ENCODE measurements at places on chromosomes 7 and 10.
A peak's percentile ranks its signal among the peaks of the same experiment; 100 is the strongest.

DNA sequence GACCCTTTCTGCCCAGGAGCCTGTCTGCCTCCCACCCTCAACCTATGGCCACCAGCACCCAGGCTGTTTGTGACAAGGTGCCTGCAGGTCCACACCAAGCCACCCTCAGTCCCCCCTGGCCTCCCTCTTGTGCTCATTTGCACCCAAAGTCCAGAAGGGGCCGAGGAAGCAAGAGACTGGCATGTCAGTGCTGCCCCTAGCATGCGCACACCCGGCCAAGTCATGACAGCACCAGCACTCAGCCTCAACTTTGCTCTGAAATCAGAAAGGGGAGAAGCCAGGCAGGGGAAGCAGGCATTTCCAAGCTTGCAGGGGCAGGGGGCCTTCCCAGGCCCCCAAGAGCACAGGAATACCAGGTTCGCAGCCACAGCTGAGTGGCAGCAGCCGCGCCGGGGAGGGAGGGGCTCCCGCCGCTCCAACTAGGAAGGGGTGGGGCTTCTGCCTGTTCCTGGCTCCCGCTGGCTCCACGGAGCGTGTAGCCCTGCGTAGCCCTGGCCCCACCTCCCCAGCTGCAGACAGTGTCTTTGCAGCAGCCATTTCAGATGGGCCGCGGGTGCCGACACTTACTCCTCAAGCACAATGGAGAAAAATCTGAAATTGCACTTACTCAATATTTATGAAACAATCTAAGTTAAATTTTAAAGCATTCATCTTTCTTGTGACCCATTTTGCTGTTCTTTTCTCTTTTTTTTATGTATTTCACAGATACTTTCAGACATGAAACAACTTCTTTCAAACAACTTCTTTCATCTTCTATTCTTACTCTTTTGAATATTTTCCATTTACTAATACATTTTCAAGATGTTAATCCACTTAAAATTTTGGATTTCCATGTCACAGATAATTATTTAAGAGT, 54.9 kb upstream of the ABCB5 start:
- H3K27me3 ChIP-seq = no peaks in the 10 kb centered on the region
- no peak overlapping the region for H3K27ac ChIP-seq
- H3K36me3 ChIP-seq = no peaks in the 10 kb centered on the region
- no peak overlapping the region for H3K4me3 ChIP-seq
- no peak for DNase-seq

DNA sequence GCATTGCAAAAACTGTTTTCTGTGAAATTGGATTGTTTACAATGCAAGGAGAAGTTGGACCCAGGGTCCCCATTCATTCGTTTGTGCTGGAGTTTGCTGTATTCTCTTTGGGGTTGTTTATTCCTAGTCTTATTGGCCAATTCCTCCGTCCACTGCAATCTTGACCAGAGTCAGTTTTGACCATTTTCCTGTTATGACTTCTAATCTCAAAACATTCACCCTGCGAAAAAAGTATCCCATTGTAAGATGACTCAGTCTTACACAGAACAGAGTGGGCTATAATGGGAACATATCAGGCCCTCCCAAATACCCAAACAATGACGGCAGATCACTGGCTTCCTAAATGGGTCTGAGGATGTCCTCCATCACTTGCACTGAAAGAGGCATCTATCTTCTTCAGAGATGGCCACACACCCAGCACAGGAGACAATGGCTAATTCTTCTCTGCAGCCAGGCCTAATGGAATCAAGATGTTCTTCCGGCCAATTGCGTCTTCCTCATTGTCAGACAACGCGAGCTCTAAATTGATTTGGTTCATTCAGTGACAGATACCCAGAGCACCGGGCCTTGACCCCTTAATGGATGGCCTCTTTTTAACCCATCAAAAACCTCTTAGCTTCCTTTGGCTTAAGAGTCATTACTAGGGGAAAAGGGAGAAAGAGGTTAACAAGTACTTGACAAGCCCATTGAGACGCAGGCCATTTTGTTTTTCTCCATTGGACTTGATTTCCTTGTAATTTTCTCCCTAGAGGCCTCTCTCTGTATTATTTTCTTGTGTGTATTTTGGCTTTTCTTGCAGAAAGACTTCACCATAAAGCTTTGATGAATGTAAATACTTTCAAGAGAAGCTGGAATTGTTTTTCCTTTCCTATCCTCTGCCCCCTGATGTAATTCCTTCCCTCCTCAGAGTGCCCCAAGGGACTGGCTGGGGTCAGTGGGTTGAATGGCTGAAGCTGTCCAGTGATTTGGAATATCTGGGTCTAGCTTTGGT, 129.6 kb downstream of the PRPF18 start:
- no peaks in the 10 kb centered on the region for H3K36me3 ChIP-seq
- no peak overlapping the region for H3K4me3 ChIP-seq
- H3K27ac ChIP-seq = no peak overlapping the region
- no peaks in the 10 kb centered on the region for H3K4me1 ChIP-seq

DNA sequence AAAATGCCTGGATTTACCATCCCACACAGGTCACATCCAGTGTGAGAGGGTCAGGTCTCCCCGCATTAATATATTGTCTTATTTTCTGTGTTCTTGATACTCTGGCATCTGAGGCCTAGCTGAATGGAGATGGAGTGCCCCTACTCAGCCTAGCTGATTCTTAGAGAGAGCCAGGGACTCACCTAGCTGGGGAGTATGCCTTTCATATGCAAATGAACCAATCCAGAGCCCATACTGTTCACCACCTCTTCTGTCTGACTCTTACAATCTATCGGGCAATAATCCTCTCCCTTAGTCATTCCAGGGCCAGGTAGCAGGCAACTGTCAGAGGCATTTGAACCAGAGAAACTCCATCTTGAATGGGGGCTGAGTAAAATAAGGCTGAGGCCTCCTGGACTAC, 46.3 kb downstream of the LBX1 start:
- H3K27ac ChIP-seq = no peak overlapping the region
- no peaks in the 10 kb centered on the region for H3K4me1 ChIP-seq
- no peaks in the 10 kb centered on the region for H3K36me3 ChIP-seq
- no peak for DNase-seq
- H3K4me3 ChIP-seq = no peak overlapping the region

- H3K27me3 ChIP-seq = peaks cover 5% of the 10 kb centered on the region
- no peaks in the 10 kb centered on the region for H3K4me1 ChIP-seq
- H3K27ac ChIP-seq = no peak overlapping the region
- no peak for DNase-seq
Measured at GRCh38 chr7:2521952-2522591, 2.5 kb downstream of the LFNG start.

GRCh38 chr10:30645340-30645827, 15.8 kb upstream of the LYZL2 start:
- H3K4me1 ChIP-seq = no peaks in the 10 kb centered on the region
- H3K27ac ChIP-seq = no peak overlapping the region
- H3K36me3 ChIP-seq = no peaks in the 10 kb centered on the region
- peak; percentile 30 for DNase-seq

- no peak for DNase-seq
- H3K27me3 ChIP-seq = no peaks in the 10 kb centered on the region
- H3K4me1 ChIP-seq = peaks cover 1% of the 10 kb centered on the region
- H3K36me3 ChIP-seq = no peaks in the 10 kb centered on the region
Measured at GRCh38 chr7:37484426-37485073, 35.9 kb upstream of the ELMO1 start.

GRCh38 chr10:95730233-95730632, 25.7 kb upstream of the ENTPD1 start:
- no peaks in the 10 kb centered on the region for H3K27me3 ChIP-seq
- no peak overlapping the region for H3K27ac ChIP-seq
- H3K36me3 ChIP-seq = no peaks in the 10 kb centered on the region
- no peak for DNase-seq

DNA sequence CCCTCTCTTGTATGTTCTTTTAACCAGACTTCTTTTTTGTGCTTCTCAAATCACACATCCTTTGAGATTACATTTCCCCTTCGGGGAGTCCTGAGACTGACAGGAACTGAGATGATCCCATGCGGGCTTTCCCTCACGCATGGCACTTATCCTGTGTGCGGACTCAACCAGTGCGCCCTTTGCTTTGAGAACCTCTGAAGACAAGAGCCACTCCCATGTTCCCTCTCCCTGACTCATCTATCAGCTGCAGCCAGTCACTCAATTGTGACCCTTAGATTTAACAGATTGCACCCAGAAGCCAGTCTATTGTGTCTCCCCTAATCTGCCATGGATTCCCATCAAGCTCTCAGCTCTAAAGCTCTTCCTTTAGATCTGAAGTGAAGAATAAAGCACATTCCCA, 353.9 kb upstream of the MEOX2 start:
- no peaks in the 10 kb centered on the region for H3K4me1 ChIP-seq
- H3K36me3 ChIP-seq = no peaks in the 10 kb centered on the region
- DNase-seq = no peak
- no peaks in the 10 kb centered on the region for H3K27me3 ChIP-seq
- no peak overlapping the region for H3K4me3 ChIP-seq
- no peak overlapping the region for H3K27ac ChIP-seq

DNA sequence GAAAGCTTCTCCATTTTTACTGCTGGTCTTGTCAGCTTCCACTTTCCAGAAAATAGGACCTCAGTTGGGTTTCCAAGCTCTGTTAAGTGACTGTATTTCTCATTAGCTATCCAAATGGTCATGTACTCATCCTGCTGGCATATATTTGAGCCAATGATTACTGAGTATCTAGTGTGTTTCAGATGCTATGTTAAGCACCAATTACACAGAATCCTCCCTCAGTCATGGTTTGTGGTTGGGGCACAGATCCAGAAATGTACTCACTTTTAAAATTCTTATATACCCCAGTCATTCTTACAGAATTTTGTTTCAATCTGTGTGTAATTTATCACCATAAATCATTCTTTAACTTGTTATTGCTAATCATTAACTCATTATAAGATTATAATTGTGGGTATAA, 362.3 kb upstream of the MTPN start:
- H3K4me3 ChIP-seq = no peak overlapping the region
- no peak for DNase-seq
- H3K4me1 ChIP-seq = no peaks in the 10 kb centered on the region
- H3K27me3 ChIP-seq = no peaks in the 10 kb centered on the region
- no peaks in the 10 kb centered on the region for H3K36me3 ChIP-seq

All from right lobe of liver (tissue), 6 donors.